ENCODE measurements at places on chromosomes 6 and 20. TPM values are rescaled to one million over a fixed set of nuclear protein-coding genes. Genes with fewer than 3 reads are reported as not detected.

ADAT2 gene
- total RNA-seq = 8.5 TPM

DNAH8 gene
- not detected for total RNA-seq

GRCh38 chr6:82080767-82081166 is 166.8 kb downstream of the IBTK start:
- no peak for DNase-seq

GRCh38 chr6:148311966-148312669 is 30.5 kb upstream of the SASH1 start:
- no peak for DNase-seq

DNA sequence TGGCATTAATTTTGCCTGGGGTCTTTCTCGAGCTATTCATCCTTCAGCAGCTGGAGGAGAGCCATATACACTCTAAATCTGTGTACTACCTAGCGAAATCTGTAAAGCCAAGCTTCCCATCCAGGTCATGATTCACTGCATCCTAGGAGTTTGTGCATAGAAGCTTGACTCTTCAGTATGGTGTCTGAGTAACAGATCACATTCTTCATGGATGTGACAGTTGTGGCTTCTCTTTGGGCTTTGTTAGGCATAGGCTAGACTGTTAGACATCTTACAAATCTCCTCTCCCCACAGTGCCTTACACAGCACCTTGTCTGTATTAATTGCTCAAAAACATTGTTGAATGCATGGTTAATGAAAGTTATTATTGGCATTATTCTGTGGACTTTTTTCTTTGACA is 177.0 kb downstream of the EYA4 start:
- no peak for DNase-seq

GRCh38 chr6:23929201-23929600 is 196.8 kb upstream of the NRSN1 start:
- no peak for DNase-seq

DNA sequence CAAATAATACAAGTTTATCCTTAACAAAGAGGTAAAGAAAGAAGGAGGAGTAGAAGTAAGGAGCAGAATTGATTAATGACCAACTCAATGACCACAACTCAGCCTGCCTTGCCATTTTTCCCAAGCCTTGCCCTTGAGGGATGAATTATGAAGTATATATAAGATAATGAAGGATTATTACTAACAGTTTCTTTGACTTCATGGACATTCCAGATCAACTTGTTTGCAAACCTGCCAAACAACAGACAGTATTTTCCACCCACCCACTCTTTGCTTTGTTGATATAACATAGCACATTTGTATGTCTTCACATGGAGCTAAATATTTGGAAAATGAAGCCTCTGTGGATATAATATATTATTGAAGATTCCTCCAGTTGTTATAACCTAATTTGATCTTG is 9.9 kb upstream of the C6orf141 start:
- DNase-seq = no peak

- no peak for DNase-seq
These were observed 2.1 kb downstream of the MDN1 start for GRCh38 chr6:89817481-89817880.

GRCh38 chr20:16128538-16129106 is 444.6 kb downstream of the KIF16B start:
- DNase-seq = no peak

All from stomach (tissue), 19 donors.